ENCODE measurements at places on chromosomes 12 and 14. TPM values are rescaled to one million over a fixed set of nuclear protein-coding genes. Genes with fewer than 3 reads are reported as not detected.

The ANO2 gene
- polyA plus RNA-seq, result 15.4 TPM

The CACNA1C gene
- not detected for polyA plus RNA-seq

The PRDM4 gene
- 22.1 TPM for polyA plus RNA-seq

The PLEKHH1 gene
- 0.17 TPM for polyA plus RNA-seq

The HCAR3 gene
- 0.05 TPM for polyA plus RNA-seq

The ADCY6 gene
- 37.0 TPM for polyA plus RNA-seq

The SYNDIG1L gene
- not detected for polyA plus RNA-seq

DNA sequence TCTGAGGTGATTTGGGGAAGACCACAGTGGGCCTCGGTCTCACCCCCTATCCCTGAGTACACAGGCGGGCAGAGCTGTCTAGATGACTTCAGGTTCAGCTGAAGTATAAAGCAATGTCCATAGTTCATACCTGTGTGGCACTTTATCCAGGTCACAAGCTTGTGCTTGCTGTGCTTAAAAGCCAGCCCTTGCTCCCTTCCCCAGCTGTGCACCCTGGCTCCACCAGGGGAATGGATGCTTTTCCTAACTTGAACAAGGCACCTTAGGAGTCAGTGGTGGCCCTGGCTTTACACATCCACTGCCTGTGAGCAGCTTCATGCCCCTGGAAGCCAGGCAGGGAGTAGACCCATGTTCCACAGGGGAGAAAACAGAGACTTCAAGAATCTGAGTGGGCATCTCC lies 5.5 kb downstream of the CARMIL3 start:
- no peak for DNase-seq
- no peak overlapping the region for H3K4me3 ChIP-seq
- H3K4me1 ChIP-seq, result peaks cover 1% of the 10 kb centered on the region
- H3K36me3 ChIP-seq, result no peaks in the 10 kb centered on the region

DNA sequence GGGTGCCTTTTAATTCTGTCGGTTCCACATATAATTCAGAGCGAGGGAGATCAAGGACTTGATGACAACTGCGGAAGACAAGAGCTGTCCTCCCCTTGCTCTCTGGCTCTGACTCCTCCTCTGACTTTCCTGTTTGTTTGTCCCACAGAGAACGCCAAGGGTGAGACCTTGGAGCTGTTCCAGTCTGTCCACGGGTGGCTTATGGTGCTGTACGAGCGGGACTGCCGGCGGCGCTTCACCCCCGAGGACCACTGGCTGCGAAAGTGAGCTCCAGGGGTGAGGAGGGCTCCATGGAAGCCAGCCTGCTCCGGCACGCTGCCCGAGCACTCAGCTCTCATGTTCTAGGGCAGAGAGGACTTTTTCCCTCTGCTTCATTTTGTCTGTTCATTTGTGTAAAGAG lies 32.8 kb downstream of the UBE3B start:
- H3K27me3 ChIP-seq, result no peaks in the 10 kb centered on the region
- no peak overlapping the region for H3K27ac ChIP-seq
- no peak overlapping the region for H3K4me3 ChIP-seq

- no peak overlapping the region for H3K4me3 ChIP-seq
- H3K27me3 ChIP-seq, result no peaks in the 10 kb centered on the region
- peaks cover 30% of the 10 kb centered on the region for H3K4me1 ChIP-seq
- peak; percentile 90 for DNase-seq
- H3K36me3 ChIP-seq, result no peaks in the 10 kb centered on the region
These were observed 121.8 kb downstream of the BBS10 start for GRCh38 chr12:76226397-76226796.

DNA sequence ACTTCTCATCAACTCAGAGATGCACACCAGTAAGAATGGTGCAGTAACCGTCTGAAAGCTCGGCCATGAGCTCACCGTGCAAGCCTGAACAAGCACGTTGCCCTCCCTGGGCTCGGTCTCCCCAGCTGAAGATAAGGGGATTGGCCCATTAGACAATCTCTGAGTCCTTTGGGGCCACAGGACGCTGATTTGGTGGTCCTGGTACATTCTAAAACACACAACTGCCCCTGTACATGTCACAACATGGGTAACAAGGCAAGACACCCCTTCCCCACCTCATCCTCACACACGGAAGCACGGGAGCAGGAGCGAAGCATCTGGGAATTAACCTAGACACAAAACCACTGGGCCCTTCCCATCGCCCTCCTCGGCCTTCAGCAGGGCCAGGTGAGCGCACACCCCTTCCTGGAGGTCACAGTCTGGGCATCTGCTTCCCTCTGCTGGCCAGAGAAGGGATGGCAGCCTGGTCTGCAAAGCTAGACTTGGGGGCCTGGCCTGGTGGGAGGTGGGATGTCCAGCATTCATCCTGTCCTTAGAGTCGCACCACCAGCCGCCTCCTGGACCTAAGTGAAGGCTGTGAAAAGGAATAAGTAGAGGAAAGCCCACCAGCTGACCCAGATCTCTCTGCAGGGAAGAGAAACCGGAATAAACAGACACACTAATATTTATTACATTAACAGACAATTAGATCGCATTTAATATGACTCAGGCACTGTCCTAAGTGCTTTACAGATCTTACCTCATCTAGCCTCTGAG lies 18.9 kb upstream of the SMUG1 start:
- no peaks in the 10 kb centered on the region for H3K36me3 ChIP-seq
- H3K27me3 ChIP-seq, result peaks cover 17% of the 10 kb centered on the region
- no peaks in the 10 kb centered on the region for H3K4me1 ChIP-seq
- H3K4me3 ChIP-seq, result no peak overlapping the region
- no peak overlapping the region for H3K27ac ChIP-seq

GRCh38 chr12:108173892-108174291 lies 44.8 kb downstream of the WSCD2 start:
- no peaks in the 10 kb centered on the region for H3K4me1 ChIP-seq
- no peak for DNase-seq
- H3K4me3 ChIP-seq, result no peak overlapping the region
- no peaks in the 10 kb centered on the region for H3K27me3 ChIP-seq

- no peak for DNase-seq
- H3K36me3 ChIP-seq, result no peaks in the 10 kb centered on the region
- H3K27ac ChIP-seq, result no peak overlapping the region
- H3K4me3 ChIP-seq, result no peak overlapping the region
These were observed 6.0 kb downstream of the KRT75 start for GRCh38 chr12:52428121-52428520.

- no peaks in the 10 kb centered on the region for H3K36me3 ChIP-seq
- no peak overlapping the region for H3K27ac ChIP-seq
- H3K4me1 ChIP-seq, result no peaks in the 10 kb centered on the region
These were observed 785.3 kb downstream of the TRHDE start for GRCh38 chr12:73057428-73057827.

DNA sequence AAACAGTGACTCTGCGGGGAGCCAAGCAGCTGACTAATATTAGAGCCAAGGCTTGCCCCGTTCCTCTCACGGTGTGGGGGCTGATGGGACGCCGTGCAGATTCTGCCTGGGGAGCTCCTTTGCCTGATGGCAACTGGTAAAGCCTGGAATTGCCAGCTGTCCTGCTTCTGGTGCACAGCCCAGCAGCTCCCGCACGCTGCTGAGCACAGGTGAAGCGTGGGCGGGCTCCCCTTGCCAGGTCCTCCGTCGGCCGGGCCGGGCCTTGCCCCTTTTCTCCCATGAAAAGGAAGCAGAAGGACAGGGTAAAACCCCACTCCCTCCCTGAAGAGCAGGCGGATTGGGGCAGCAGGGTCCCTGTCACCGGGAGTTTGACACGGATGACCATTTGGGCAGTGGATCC lies 79.0 kb downstream of the WDR20 start:
- no peaks in the 10 kb centered on the region for H3K27me3 ChIP-seq
- H3K27ac ChIP-seq, result no peak overlapping the region
- no peak for DNase-seq
- no peaks in the 10 kb centered on the region for H3K36me3 ChIP-seq

Data from endothelial cell of umbilical vein (primary cell).